ENCODE measurements at places on chromosomes 6 and 20.

- DNase-seq: no peak
These were observed 527 bp upstream of the DOK5 start for GRCh38 chr20:54474866-54475265.

DNA sequence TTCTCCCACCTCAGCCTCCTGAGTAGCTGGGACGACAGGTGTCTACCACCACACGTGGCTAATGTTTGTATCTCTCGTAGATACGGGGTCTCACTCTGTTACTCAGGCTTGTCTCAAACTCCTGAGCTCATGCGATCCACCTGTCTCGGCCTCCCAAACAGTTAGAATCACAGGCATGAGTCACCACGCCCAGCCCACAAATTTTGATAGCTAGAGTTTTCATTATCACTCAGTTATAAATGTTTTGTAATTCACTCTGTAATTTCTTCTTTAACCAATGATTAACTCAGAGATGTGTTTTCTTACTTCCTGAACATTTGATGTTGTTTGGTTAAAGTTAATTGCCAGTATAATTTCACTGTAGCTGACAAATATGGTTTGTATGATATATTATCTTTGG, 249.3 kb downstream of the SMOC2 start:
- DNase-seq: no peak

GRCh38 chr6:136464874-136465273, 85.3 kb downstream of the MAP7 start:
- DNase-seq: no peak

DNA sequence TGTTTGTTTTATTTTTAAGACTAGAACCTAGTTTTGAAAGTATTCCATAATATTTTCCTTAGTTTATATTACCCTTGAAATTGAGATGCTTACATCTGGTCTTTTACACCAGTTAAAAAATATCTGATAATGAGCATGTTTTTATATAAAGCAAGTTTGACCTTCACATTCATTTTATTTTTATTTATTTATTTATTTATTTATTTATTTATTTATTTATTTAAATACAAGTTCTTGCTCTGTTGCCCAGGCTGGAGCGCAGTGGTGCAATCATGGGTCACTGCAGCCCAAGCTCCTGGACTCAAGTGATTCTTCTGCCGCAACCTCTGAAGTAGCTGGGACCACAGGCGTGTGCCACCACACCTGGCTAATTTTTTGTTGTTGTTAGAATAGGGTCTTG, 52.8 kb upstream of the ADIG start:
- DNase-seq: no peak

DNA sequence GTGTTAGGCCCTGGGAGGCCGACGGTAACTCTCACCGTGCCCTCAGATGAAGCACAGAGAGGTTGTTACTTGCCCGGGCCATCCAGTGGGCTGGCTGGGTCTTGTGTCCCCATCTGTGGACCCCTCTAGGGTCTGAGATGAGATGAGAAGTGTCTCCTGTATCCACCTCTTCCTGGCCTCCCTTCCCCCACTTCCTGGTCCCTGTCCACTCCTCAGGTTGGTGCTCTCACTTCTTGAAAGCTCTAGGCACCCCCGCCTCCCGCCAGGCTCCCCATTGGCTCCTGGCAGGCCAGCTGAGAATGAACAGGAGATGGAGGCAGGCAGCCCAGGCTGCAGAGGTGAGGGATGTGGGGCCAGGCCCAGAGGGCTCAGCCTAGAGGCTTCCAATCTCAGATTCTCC, 1.5 kb downstream of the MMP24OS start:
- DNase-seq: no peak

DNA sequence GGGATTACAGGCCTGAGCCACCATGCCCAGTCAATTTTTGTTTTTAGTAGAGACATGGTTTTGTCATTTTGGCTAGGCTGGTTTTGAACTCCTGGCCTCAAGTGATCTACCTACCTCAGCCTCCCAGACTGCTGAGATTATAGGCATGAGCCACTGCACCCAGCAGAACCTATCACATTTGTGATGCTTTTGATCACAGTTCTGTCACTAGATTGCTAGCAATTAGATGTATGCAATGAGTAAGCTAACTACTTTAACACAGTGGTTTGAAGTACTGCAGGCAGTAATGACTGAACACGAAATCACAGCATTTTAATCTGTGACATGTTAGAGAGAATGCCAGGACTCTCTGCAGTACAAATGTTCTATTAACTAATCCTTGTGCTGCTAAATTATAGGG, 19.6 kb upstream of the SAMHD1 start:
- no peak for DNase-seq

DNA sequence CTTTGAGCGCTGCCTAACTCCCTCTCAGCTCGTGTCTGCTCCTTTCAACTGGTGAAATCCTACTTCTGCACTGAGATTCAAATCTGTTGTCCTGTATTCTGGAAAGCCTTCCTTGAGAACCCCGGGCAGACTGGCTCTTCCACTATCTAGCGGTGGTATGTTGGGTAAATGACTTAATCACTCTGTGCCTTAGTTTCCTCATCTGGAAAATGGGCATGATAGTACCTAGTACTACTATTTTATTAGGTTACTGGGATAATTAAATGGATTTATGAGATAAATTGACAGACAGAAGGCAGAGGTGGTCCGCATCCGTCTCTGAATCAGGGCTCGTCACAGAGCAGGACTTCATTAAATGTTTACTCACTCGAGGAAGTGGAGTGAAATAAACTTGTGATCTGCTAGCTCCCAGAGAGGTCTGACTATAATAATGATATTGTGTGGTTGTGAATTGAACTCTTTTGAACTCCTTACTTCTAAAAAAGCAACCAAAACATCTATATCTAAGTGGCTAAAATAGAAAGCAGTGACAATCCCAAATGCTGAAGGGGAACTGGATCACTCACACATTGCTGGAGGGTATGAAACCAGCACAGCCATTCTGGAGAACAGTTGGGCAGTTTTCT, 26.6 kb downstream of the PPP1R16B start:
- DNase-seq: no peak

GRCh38 chr20:38216201-38216600, 44.3 kb downstream of the KIAA1755 start:
- DNase-seq: no peak

GRCh38 chr6:41887331-41887751, 7.8 kb downstream of the USP49 start:
- DNase-seq: no peak

Measured in NCI-H446 treated with DMSO at 0.1 percent for 48 hours (cell line).